ENCODE measurements at places on chromosomes 6 and 20. TPM values are rescaled to one million over a fixed set of nuclear protein-coding genes. Genes with fewer than 3 reads are reported as not detected.

Gene SLC4A11
- total RNA-seq = 3.2 TPM

Gene PPP1R14C
- total RNA-seq = 0.46 TPM

Gene LGSN
- not detected for total RNA-seq

Gene DNAH8
- 0.21 TPM for total RNA-seq

DNA sequence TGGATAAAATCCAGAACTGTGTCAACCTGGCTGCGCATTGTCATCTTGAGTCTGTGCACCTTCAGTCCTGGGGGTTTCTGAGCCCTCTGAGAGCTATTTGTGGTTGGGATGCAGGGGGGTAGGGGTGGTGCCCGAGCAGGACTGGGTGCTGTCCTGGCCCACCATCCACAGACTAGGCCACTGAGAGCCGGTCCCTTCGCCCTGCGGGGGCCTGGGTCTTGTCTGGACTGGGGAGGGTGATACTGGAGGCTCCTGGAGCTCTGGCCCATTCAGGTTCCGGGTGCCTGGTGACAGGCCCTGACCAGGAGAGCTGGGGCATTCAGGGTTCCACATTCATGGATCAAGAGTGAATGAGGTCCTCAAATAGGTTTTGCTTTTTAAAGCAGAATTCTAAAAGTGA lies 20.9 kb downstream of the SPDEF start:
- H3K27me3 ChIP-seq = no peaks in the 10 kb centered on the region
- H3K4me3 ChIP-seq = no peak overlapping the region
- peaks cover 3% of the 10 kb centered on the region for H3K4me1 ChIP-seq
- H3K36me3 ChIP-seq = no peaks in the 10 kb centered on the region
- H3K27ac ChIP-seq = no peak overlapping the region
- no peak for DNase-seq

DNA sequence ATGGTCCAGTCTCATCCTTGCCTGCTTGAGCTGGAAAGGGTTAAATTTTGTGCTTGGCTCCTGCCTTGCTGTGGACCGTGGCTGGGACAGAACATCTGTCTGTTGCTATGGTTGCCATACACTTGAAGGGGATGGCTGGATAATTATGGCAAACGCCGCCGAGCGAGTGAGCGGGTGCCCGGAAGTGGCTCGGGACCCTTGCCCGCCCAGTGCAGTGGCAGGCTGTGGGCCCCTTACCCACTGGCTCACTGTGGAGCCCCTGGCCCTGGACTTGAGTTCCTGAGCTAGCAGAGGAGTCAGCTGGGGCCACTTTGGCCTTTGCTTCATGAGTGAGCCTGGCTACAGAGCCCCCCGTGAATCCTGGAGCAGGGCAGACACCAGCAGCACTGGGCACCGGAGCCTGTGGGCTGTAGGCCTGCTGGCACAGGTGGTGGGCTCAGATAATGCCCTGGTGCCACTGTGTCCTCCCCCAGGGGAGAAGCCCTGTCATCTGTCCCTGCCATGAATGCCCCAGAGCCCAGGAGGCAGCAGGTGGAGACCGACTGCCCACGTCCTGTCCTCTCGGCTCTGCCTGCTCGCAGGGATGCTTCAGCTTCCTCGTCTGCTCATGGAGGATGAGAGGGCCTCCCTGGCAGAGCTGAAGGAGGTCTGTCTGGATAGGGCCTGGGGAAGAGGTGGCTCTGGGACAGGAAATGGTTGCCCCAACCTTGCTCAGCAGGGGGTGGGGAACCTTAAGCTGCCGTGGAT lies 25.5 kb upstream of the NOL4L start:
- H3K4me1 ChIP-seq = peaks cover 1% of the 10 kb centered on the region
- DNase-seq = no peak
- peaks cover 6% of the 10 kb centered on the region for H3K27me3 ChIP-seq
- H3K27ac ChIP-seq = no peak overlapping the region
- no peak overlapping the region for H3K4me3 ChIP-seq

DNA sequence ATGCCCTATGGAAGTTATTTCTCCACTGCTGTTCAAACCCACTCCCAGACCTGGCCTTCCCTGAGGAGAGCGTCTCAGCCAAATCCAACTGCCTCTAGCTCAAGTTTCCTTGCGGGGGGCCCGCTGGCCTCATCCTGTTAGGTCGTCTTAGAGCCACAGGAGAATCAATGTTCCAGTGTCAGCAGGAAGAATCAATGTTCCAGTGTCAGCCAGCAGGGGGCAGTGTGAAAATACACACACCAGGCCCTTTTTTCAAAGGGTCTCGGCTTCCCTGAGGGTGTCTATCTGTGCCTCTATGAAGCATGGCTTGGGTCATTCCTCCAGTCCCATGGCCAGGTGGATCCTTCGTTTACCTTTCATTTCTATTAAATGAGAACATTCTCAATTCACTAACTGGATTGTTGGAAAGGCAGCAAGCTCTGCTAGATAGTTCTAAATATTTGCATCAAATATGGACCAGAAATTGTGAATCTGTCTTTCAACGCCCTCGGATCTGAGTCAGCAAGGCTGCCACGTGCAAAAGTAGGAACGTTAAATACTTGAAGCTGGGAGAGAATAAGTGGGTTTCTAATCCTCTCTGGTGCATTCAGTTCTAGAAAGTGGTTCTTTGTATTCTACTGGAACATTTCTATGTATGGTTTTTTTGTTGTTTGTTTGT lies 19.2 kb downstream of the PRND start:
- DNase-seq = peak; percentile 85
- H3K4me1 ChIP-seq = no peaks in the 10 kb centered on the region
- no peaks in the 10 kb centered on the region for H3K36me3 ChIP-seq
- no peak overlapping the region for H3K27ac ChIP-seq
- peaks cover 35% of the 10 kb centered on the region for H3K27me3 ChIP-seq
- no peak overlapping the region for H3K4me3 ChIP-seq

DNA sequence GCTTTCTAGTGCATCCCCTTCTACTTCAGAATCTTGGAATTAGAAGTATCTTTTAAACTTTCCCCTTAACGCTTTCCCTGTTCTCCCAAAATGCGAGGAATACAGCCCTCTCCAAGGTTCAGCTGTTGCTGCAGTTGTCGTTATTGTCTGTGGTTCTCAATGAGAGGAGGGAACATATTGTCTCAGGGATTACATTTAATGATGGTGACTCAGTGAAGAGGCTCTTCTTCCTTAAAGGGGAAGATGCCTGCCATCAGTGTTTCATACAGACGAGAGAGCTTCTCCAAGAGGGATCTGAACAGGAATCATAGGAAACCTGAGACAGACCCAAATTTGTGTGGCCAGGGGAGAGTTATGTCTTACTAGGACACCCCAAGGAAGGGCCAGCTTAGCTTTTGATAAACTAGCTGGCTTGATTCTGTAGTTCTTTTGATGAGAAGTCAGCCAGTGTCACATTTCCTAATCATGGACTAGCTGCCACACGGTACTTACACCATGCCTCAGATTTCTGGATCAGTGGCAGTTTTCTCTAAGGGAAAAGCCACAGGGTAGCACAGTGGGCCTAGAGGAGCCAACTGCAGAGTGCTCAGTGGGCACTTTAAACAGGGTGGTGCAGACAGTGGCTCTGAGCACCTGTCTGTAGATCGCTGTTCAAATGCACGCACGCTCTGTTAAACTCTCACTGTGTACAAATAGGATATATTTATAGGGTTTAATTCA lies 59.7 kb upstream of the TMEM181 start:
- no peak overlapping the region for H3K4me3 ChIP-seq
- peaks cover 46% of the 10 kb centered on the region for H3K36me3 ChIP-seq
- H3K27me3 ChIP-seq = no peaks in the 10 kb centered on the region
- no peak overlapping the region for H3K27ac ChIP-seq
- no peak for DNase-seq

GRCh38 chr20:63183422-63184146 lies 32.3 kb downstream of the YTHDF1 start:
- peaks cover 32% of the 10 kb centered on the region for H3K27me3 ChIP-seq
- no peaks in the 10 kb centered on the region for H3K36me3 ChIP-seq
- no peak overlapping the region for H3K4me3 ChIP-seq
- H3K27ac ChIP-seq = no peak overlapping the region
- H3K4me1 ChIP-seq = peaks cover 2% of the 10 kb centered on the region

DNA sequence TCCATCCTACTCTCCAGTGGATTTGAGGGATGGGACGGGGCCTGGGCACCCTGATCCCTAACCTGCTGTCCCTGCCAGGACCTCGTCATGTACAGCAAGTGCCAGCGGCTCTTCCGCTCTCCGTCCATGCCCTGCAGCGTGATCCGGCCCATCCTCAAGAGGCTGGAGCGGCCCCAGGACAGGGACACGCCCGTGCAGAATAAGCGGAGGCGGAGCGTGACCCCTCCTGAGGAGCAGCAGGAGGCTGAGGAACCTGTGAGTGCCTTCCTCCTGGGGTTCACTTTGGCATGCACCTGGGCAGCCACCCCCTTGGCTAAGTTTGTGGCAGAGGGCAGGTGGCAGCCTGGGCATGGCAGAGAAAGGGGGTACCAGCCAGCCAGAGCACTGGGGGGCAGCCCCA lies 5.7 kb downstream of the CDC25B start:
- H3K36me3 ChIP-seq = peaks cover 66% of the 10 kb centered on the region
- H3K4me1 ChIP-seq = peaks cover 92% of the 10 kb centered on the region
- peak overlapping the region; percentile 83 for H3K27ac ChIP-seq
- no peak overlapping the region for H3K4me3 ChIP-seq

GRCh38 chr6:52749556-52750152 lies 13.6 kb downstream of the GSTA2 start:
- H3K4me3 ChIP-seq = no peak overlapping the region
- DNase-seq = no peak
- peaks cover 5% of the 10 kb centered on the region for H3K4me1 ChIP-seq
- H3K27me3 ChIP-seq = no peaks in the 10 kb centered on the region
- no peak overlapping the region for H3K27ac ChIP-seq

DNA sequence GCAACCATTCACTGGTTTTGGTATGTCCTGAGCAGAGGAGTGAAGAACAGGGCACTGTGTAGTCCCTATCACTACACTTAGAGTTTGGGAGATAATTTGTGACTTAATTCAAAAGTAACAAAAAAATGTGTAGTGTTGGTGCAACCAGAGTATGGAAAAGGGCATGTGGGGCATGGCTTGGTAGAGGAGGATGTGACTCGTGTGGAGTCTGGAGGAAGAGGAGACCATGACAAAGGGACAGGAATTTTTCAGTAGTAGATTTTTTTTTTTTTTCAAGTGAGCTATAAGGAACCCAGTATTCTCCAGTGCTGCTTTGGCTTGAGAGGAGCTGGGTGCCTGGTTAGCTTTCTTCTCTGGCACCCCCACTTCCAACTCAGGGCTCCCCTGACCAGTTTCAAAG lies 5.1 kb downstream of the MTRES1 start:
- no peak overlapping the region for H3K4me3 ChIP-seq
- H3K27ac ChIP-seq = no peak overlapping the region
- H3K36me3 ChIP-seq = peaks cover 6% of the 10 kb centered on the region
- no peaks in the 10 kb centered on the region for H3K27me3 ChIP-seq
- peaks cover 18% of the 10 kb centered on the region for H3K4me1 ChIP-seq

GRCh38 chr20:7723284-7723683 lies 217.0 kb downstream of the HAO1 start:
- no peaks in the 10 kb centered on the region for H3K4me1 ChIP-seq
- H3K27ac ChIP-seq = no peak overlapping the region
- no peaks in the 10 kb centered on the region for H3K27me3 ChIP-seq
- DNase-seq = no peak
- no peaks in the 10 kb centered on the region for H3K36me3 ChIP-seq

DNA sequence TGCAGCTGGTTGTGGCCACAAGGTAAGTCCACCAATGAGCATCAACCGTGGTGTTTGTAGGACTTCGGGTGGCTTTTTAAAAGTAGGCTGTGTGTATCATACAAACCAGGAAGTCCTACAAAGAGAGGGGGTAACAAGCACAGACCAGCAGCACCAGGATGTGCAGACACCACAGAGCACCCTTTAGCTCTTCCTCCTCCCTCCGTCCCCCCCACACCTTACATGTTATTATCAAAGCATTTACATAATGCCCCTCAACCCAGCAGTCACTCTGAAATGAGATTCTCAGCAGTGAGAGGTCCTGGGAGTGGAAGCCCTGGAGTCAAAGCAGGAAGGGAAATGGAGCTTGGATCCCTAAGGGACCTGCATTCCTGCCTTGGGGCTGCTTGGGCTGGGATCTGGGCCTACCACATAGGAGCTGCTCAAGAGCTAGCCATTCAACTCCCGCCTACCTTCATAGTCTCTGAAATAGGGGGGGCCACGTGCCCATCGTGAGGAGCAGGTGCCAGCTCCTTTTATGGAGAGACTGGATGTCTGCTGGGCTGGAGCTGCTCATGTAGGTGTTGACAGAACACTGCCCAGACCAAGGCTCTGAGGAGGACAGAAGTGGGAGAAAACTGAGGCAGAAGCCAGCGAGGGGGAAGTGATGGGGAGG lies 90.6 kb downstream of the PSMB1 start:
- no peak for DNase-seq
- H3K27ac ChIP-seq = no peak overlapping the region
- H3K4me1 ChIP-seq = peaks cover 21% of the 10 kb centered on the region
- no peaks in the 10 kb centered on the region for H3K27me3 ChIP-seq

DNA sequence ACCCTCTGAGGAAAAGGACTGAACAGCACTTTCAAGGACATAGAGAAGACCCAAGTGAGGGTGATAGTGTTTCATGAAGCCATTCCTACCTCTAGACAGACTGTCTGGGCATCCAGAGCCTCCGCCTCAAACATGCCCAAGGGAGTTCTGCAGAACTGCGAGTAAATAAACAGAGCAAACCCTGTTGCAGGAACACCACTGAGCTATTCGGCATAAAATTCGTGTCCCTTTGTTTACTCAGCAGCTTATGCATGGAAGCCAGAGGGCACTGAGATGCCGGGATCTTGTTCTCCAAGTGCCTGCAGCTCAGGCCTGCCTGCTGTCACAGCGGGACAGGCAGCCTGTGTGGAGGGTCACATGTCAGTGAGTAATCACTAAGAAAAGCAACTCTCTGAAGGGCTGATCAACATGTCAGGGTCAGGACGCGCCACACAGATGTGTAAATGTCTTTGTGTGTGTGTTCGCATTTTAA lies 164.9 kb upstream of the HEY2 start:
- H3K36me3 ChIP-seq = no peaks in the 10 kb centered on the region
- peaks cover 41% of the 10 kb centered on the region for H3K4me1 ChIP-seq
- no peaks in the 10 kb centered on the region for H3K27me3 ChIP-seq

DNA sequence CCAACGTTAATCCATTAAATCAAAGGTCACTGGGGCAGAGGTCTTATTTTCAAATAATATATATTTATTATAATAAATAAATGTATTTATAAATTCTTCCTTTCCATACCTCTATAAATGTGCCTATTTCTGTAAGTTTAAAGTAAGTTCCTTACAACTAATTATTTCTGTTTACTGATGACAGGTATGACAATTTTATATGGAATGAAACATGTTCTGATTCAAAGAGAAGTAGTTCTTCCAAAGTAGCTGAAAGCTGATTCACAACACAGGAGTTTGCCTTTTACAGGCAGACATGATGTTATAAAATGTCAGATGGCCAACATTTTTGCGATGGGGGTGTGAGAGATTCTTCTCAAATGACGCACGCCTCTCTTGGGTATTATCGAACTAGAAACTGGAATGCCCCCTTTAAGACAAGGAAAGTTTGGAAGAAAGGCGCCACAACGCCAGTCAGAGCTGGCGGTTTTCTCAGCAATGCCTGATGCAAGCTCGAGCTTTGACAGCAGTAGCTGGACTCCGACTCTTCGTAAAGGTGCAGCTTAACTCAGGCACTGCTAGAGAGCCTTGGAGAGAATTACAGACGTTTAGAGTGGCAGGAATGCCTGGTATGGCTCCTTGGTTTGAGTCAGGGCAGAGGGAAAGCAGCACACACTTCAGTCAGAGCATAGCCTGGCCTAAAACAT lies 92.1 kb downstream of the FOXC1 start:
- peak overlapping the region; percentile 92 for H3K27ac ChIP-seq
- no peaks in the 10 kb centered on the region for H3K27me3 ChIP-seq
- H3K4me1 ChIP-seq = peaks cover 64% of the 10 kb centered on the region
- DNase-seq = peak; percentile 73
- peak overlapping the region; percentile 35 for H3K4me3 ChIP-seq

- no peaks in the 10 kb centered on the region for H3K4me1 ChIP-seq
- no peaks in the 10 kb centered on the region for H3K36me3 ChIP-seq
- no peak for DNase-seq
- no peaks in the 10 kb centered on the region for H3K27me3 ChIP-seq
- no peak overlapping the region for H3K4me3 ChIP-seq
- H3K27ac ChIP-seq = no peak overlapping the region
Observed at GRCh38 chr6:137111296-137112066, 62.0 kb downstream of the IL22RA2 start.
